Activated T-cell treated with anti-CD3 and anti-CD28 coated beads for 24 hours (primary cell): ENCODE measurements at places on chromosomes 4 and X.

- DNase-seq: peak; percentile 6
Measured at GRCh38 chr4:69760455-69760854, at the start of gene SULT1B1. Gene SULT1B1, minus strand, starts transcription at chr4:69760620. Its CDS starts 5,403 bp downstream, at chr4:69755217.

DNA sequence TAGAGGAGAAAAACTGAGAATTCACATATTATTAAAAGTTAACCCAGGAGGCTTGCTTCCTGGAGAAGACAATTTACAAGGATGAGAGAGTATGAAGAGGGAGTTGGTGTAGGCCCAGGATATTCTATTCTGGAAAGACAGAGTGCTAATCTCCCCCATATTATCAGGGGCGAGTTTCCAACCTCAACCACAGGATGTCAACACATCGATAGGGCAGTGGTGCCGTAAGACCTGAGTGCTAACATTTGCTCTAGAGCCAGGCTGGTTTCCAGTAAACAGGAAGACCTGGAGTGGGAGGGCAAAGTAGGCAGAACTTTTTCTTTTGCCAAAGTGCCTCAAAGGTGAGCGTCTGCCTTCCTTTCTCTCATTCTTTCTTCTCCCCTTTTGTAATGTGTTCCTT is 2.8 kb upstream of the AWAT1 start:
- DNase-seq: no peak

DNA sequence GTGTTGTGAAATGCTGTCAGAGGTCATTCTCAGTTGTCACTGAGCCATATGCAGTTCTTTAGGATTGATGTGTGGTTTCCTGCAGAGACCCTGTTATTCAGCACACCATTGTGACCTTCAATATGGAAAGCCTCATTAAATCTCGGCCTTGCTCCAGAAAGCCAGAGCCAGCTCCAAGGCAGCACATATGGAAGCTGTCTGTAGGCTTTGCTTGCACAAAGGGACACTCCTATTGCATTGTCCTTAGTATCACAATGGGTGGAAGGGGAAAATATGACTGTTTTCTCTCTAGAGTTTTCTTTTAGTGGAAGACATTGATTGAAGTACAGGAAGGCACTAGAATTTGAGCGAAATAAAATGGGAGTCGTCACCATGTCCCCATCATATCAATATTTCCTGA is 179.0 kb downstream of the CEP135 start:
- no peak for DNase-seq

DNA sequence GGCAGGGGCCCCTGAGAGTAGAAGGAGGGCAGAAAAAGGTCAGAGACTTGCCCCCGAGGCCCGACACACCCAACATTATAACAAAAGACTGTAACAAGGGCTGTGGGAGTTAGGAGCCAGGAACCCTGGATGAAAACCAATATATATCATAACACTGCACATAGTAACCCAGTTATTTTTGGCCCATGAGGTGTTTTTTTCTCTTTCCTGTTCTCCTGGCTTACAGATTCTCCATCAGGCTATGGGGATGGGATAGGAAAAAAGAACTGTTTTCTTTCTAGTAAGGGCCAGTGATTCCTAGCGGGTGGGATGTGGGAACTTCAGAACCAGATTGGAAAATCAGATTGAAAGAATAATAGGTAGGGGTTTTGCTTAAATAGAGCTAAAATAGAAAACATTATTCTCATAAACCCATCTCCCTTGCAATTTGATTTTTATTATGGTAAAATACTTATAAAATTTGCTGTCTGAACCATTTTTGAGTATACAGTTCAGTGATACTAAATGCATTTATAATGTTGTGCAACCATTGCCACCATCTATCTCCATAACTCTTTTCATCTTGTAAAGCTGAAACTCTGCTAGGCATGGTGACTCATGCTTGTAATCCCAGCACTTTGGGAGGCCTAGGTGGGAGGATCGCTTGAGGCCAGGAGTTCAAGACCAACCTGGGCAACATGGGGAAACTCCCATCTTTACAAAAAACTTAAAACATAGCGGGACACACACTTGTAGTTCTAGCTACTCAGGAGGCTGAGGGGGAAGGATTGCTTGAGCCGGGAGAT is 33.5 kb downstream of the SNX25 start:
- DNase-seq: no peak

DNA sequence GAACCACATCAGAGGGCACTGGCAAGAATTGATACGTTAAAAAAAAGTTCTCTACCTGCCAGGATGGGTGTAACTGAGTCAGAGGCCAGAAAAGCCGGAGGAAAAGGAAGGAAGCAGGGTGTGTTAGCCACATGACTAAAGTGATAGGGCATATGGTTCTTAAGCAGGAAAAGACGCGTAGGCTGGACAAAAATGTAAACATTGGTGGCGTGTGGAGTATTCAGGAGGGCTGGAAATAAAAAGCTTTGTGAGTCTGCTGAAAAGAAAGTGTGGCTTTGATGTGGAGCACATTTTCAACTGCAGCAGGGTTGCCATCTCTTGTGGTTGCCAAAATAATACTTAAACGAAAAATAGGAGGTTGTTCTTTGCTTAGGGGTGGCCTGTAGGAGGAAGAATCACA is 186.5 kb upstream of the RPL34 start:
- peak; percentile 27 for DNase-seq

DNA sequence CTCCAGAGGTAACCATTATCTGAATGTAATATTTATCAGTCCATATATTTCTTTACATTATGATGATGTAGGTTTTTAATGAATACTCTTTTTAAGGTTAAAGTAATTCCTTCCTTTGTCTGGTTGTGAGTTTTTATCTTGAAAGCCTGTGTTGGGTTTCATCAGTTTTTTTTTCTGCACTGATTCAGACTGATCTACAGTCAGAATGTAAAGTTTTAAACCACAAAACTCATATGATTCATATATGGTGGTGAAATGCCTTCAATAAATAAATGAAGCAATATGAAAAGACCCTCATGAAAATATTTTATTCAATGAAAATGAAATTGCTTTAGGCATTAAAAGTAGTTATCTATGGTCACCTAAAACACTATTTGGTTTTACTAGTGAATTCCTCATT is 47.1 kb downstream of the SORBS2 start:
- DNase-seq: no peak

- no peak for DNase-seq
Measured at GRCh38 chrX:105190252-105190853, 30.1 kb downstream of the TEX13A start.

GRCh38 chr4:168674077-168674747 is 177.4 kb downstream of the PALLD start:
- no peak for DNase-seq

DNA sequence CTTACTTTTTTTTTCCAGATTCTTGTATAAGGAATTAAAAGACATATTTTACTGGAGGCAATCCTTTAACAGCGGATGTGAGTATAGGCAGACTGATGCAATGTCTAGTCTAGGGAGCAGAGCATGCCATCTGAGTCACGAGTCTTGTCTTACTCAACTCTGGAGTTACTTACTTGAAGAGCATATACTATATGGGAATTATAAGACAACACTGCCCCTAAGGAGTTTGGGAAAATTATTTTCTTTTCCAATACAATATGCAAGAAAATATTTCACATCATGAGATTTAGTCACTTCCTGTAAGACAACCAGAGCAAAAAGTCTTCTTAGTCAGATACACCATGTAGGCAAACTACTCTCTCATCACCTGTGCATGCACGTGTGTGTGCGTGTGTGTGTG is 537.3 kb upstream of the FTHL17 start:
- DNase-seq: no peak

GRCh38 chr4:147430111-147430510 is 50.8 kb upstream of the EDNRA start:
- DNase-seq: no peak

DNA sequence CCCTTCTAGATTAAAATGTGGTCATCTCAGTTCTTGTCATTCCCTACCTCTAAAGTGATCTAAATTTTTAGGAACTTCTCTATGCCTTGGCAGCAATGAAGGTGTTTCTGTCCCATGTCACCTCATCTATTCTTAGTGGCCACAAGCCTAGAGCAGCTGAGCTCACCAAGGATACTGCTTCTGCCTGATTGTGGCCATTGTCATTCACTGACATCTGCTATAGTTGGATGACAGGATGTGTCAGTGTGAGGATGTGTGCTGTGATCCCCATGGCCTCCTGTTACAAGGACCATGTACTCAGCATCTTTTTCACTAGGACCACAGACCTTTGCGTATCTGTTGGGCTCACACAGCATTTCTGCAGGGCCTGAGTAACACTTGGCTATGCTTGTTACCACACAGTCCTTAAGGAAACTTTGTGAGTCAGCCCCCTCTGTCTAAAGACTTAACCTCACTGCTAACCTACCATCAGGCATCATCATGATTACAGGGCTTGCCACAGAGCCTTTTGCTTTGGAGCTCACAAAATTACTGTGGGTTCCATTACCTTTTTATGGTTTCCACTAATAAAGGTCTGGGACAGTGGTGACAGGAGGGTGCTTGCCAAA is 421.0 kb downstream of the ADAM29 start:
- DNase-seq: no peak

- no peak for DNase-seq
Measured at GRCh38 chr4:8745005-8745790, 126.4 kb downstream of the HMX1 start.

- no peak for DNase-seq
Measured at GRCh38 chr4:91256043-91256442, 1047.7 kb upstream of the GRID2 start.

DNA sequence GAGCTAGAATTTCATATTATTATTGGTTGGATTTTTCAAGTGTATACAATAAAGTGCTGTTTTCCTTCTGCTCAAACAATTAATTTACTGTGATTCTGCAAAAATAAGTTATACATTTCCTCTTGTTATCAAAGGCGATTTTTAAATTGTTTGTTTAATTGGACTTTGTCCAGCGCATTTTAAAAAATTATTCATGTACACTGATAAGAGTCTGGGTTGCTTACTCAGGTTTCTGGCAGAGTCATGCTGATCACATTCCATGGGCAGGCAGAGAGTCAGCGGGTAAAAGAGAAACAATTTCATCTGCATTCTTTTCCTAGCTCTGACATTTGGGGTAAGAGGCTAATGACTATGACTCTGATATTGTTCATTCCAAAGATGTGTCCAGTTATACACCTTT is 8.9 kb downstream of the FAT4 start:
- DNase-seq: no peak

GRCh38 chr4:1469043-1469442 is 62.8 kb upstream of the NKX1-1 start:
- no peak for DNase-seq

DNA sequence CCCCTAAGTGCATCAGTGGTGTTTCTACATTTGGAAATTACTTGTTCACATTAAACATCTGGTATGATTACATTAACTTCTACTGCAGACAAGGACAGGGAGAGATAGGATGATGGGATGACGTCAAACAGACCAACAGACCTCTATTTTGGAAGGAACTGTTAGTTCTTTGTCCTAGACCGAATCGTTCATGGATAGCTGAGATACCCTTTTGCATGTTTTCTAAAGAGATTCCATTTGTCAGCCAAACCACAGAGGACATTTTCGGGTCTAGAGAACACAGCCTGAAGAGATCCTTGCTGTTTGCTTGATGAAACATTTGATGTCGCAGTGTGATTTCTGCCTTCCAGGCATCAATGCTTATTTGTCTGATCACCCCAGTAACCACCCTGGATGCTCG is 27.7 kb downstream of the CHST7 start:
- no peak for DNase-seq

- DNase-seq: no peak
Measured at GRCh38 chr4:107792711-107793110, 32.0 kb upstream of the SGMS2 start.

- no peak for DNase-seq
Measured at GRCh38 chrX:43703211-43703791, 47.2 kb downstream of the MAOA start.

- DNase-seq: no peak
Measured at GRCh38 chr4:115660465-115660864, 547.0 kb upstream of the NDST4 start.

DNA sequence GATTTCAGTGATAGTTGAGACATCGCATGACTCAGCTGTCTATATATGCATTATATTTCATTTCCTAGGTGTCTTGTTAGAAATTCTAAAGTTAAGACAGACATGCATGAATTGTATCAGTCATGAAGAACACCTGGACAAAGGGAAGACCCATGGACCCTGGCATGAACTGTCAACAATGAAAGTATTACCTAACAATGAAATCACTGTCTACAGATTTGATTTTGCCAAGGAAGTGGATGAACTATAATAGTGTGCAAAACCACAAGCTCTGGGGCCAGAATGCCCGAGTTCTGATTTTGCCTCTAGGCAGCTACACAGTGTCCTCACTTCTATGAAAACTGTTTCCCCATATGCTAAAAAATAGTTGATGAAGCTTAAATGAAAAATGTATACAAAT is 386.1 kb downstream of the NLGN4X start:
- DNase-seq: no peak

DNA sequence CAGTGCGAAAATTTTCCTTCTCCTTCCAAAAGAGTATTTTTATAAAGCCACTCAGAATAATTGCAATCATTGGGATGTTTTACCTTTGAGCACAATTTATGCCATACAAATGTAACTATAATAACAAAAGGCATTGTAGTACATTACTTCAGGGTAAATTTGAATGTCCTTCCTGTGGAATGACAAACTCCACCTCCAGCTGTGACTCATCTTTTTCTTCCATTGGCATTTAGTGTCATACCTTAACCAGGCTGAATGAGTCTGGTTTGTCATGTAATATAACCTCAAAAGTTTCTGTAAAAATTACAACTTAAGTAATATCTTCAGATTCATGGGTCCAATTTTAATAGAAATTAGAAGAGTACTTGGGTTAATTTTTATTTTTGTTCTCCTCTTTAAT is 93.3 kb downstream of the TMEM47 start:
- DNase-seq: no peak

DNA sequence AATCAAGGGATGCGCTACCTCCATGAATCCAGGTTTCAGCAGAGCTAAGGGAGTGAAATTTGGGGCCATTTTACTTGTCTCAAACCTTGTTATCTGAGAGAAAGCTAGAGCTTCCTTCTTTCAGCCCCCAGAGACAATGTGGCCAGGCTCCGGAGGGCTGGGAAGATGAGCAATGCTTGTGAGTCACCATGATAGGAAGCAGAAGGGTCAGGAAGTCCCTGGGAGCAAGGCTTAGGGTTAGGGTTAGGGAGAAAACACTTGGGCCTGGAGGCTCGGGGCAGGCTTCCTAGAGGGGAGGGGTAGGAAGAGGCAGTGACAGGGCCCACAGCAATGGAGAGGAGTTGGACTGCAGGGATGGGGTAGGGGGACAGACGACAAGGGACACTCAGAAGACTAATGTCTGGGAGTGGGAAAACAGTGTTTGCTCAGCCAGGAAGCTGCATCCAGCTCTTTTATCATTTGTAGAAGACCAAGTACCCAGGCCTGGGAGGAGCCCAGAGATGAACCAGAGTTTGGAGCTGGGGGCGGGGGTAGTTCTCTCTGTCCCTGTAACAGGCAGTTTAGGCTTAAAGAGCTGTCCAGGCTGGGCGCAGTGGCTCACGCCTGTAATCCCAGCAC is 16.4 kb upstream of the PORCN start:
- DNase-seq: no peak

- no peak for DNase-seq
Measured at GRCh38 chrX:77167993-77168392, 279.2 kb upstream of the FGF16 start.

- DNase-seq: peak; percentile 56
Measured at GRCh38 chrX:49186125-49187027, at the start of gene PRICKLE3. Gene PRICKLE3, minus strand, starts transcription at chrX:49186373. Its CDS starts 76 bp downstream, at chrX:49186297.

- DNase-seq: no peak
Measured at GRCh38 chrX:19852014-19853005, 35.1 kb downstream of the SH3KBP1 start.
